ENCODE measurements at places on chromosomes 13 and 19. TPM values are rescaled to one million over a fixed set of nuclear protein-coding genes. Genes with fewer than 3 reads are reported as not detected.

The TNFRSF19 gene
- total RNA-seq, result 77.5 TPM

GRCh38 chr19:55418185-55418584 lies 10.6 kb upstream of the UBE2S start:
- H3K36me3 ChIP-seq, result no peaks in the 10 kb centered on the region
- no peak overlapping the region for H3K4me3 ChIP-seq
- peaks cover 3% of the 10 kb centered on the region for H3K27me3 ChIP-seq
- H3K4me1 ChIP-seq, result no peaks in the 10 kb centered on the region
- peak; percentile 96 for DNase-seq

GRCh38 chr19:17125062-17125727 lies 49.6 kb downstream of the MYO9B start:
- H3K27me3 ChIP-seq, result no peaks in the 10 kb centered on the region
- peaks cover 28% of the 10 kb centered on the region for H3K4me1 ChIP-seq
- peaks cover 18% of the 10 kb centered on the region for H3K36me3 ChIP-seq
- no peak overlapping the region for H3K4me3 ChIP-seq

DNA sequence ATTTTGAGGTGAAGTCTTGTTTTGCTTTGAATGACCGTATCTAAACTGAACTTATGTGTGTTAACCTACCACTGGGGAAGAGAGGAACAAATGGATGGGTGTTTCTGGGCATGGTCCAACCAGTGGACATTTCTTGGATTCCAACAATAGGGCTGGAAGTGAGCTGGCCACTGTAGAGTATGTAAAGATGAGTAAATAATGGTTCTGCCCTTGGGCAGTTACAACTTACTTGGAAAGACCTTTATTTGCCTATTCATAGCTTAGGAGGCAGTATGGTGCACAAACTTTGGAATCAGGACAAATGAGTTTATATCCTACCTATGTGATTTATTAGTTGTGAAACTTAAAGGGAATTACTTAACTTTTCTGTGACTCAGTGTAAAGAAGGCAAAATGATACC lies 429.5 kb downstream of the HS6ST3 start:
- no peaks in the 10 kb centered on the region for H3K36me3 ChIP-seq
- H3K4me1 ChIP-seq, result no peaks in the 10 kb centered on the region
- no peak overlapping the region for H3K27ac ChIP-seq

- no peaks in the 10 kb centered on the region for H3K4me1 ChIP-seq
- no peak overlapping the region for H3K4me3 ChIP-seq
- DNase-seq, result peak; percentile 77
- H3K27ac ChIP-seq, result no peak overlapping the region
- no peaks in the 10 kb centered on the region for H3K27me3 ChIP-seq
Measured at GRCh38 chr19:16021796-16022195, 54.5 kb upstream of the TPM4 start.

GRCh38 chr19:10135551-10136334 lies 16.0 kb upstream of the EIF3G start:
- no peaks in the 10 kb centered on the region for H3K27me3 ChIP-seq
- peaks cover 11% of the 10 kb centered on the region for H3K4me1 ChIP-seq

- no peaks in the 10 kb centered on the region for H3K36me3 ChIP-seq
- H3K27me3 ChIP-seq, result no peaks in the 10 kb centered on the region
- H3K4me1 ChIP-seq, result no peaks in the 10 kb centered on the region
- no peak overlapping the region for H3K4me3 ChIP-seq
Measured at GRCh38 chr13:103289681-103290080, 223.5 kb upstream of the SLC10A2 start.

- H3K4me3 ChIP-seq, result no peak overlapping the region
- H3K27me3 ChIP-seq, result no peaks in the 10 kb centered on the region
- DNase-seq, result no peak
- no peaks in the 10 kb centered on the region for H3K36me3 ChIP-seq
Measured at GRCh38 chr13:22082437-22083100, 411.7 kb downstream of the FGF9 start.

The TPTE2 gene
- total RNA-seq, result not detected

The CCDC169 gene
- total RNA-seq, result 3.8 TPM

DNA sequence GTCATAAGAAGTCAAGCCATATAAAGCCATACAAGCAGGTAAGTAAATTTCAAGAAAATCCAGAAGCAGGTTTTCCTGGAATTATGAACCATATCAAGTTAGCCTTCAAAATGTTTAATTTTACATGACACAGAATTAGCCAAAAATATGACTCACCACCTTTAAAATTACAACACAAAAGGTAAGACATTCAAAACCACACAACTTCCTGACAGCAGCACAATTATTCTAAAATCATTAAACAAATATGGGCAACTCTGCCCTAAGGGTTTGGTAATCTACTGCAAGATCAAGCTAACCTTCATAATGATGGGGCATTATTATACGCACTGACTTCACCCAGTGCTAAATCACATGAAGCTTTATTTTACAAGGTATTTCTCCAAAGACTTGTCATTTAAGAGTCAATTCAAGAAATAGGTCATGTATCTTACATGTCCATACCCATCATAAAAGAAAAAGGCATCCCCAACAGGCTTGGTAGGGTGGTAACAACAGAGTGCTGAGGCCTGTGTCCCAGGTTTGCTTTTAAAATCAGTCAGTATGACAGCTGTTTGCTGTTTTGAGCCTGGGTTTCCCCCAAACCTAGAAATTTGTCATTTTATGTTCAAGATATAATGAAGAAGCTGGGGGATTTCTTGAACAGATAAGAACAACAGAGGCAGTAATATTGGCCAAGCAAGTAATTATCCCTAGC lies 15.2 kb downstream of the RCBTB1 start:
- no peaks in the 10 kb centered on the region for H3K4me1 ChIP-seq
- peaks cover 4% of the 10 kb centered on the region for H3K36me3 ChIP-seq
- H3K27me3 ChIP-seq, result no peaks in the 10 kb centered on the region
- DNase-seq, result no peak

- H3K27me3 ChIP-seq, result no peaks in the 10 kb centered on the region
- H3K36me3 ChIP-seq, result peaks cover 63% of the 10 kb centered on the region
- peak; percentile 89 for DNase-seq
- H3K27ac ChIP-seq, result no peak overlapping the region
Measured at GRCh38 chr19:19053508-19054314, 10.1 kb upstream of the SLC25A42 start.

The NFKBIB gene
- total RNA-seq, result 12.7 TPM

The CEBPA gene
- 5.0 TPM for total RNA-seq

GRCh38 chr19:39479916-39480315 lies 722 bp upstream of the TIMM50 start:
- H3K27ac ChIP-seq, result peak overlapping the region; percentile 92
- DNase-seq, result no peak

The KLHL1 gene
- not detected for total RNA-seq

- H3K4me1 ChIP-seq, result peaks cover 39% of the 10 kb centered on the region
- DNase-seq, result no peak
- H3K27me3 ChIP-seq, result no peaks in the 10 kb centered on the region
- peak overlapping the region; percentile 74 for H3K4me3 ChIP-seq
- peak overlapping the region; percentile 61 for H3K27ac ChIP-seq
Measured at GRCh38 chr13:21074546-21074945, 13.2 kb upstream of the LATS2 start.

The C19orf38 gene
- under 0.01 TPM for total RNA-seq

- no peak overlapping the region for H3K4me3 ChIP-seq
- H3K36me3 ChIP-seq, result peaks cover 39% of the 10 kb centered on the region
- H3K4me1 ChIP-seq, result peaks cover 7% of the 10 kb centered on the region
- no peak overlapping the region for H3K27ac ChIP-seq
- no peaks in the 10 kb centered on the region for H3K27me3 ChIP-seq
- no peak for DNase-seq
Measured at GRCh38 chr19:40705950-40706619, 10.6 kb downstream of the COQ8B start.

- no peaks in the 10 kb centered on the region for H3K36me3 ChIP-seq
- H3K4me3 ChIP-seq, result no peak overlapping the region
- H3K27ac ChIP-seq, result no peak overlapping the region
Measured at GRCh38 chr13:31204592-31204991, 4.8 kb downstream of the B3GLCT start.

The ZNF837 gene
- total RNA-seq, result 4.4 TPM

GRCh38 chr13:92491839-92492238 lies 734.8 kb upstream of the GPC6 start:
- H3K27ac ChIP-seq, result no peak overlapping the region
- no peaks in the 10 kb centered on the region for H3K27me3 ChIP-seq
- no peaks in the 10 kb centered on the region for H3K4me1 ChIP-seq
- H3K4me3 ChIP-seq, result no peak overlapping the region
- H3K36me3 ChIP-seq, result no peaks in the 10 kb centered on the region

DNA sequence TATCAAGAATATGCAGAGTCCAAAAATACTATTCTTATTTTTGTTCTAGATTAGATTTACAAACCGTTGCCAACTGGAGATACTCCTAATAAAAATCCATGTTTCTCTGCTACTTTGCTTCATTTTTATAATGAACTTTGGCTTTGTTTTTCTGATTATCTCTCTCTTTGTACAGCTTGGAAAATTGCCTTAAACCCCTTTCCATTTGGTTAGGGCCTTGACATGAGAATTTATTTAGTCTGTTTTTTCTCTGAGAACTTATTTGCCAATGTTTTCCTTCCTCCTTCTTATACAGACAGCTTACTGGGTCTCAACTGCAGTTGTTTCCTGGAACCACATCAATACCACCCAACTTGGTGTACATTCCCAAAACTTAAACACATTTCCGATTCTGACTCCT lies 555.4 kb downstream of the SLITRK6 start:
- H3K4me3 ChIP-seq, result no peak overlapping the region
- no peaks in the 10 kb centered on the region for H3K27me3 ChIP-seq
- H3K4me1 ChIP-seq, result no peaks in the 10 kb centered on the region
- no peak for DNase-seq
- H3K27ac ChIP-seq, result no peak overlapping the region

DNA sequence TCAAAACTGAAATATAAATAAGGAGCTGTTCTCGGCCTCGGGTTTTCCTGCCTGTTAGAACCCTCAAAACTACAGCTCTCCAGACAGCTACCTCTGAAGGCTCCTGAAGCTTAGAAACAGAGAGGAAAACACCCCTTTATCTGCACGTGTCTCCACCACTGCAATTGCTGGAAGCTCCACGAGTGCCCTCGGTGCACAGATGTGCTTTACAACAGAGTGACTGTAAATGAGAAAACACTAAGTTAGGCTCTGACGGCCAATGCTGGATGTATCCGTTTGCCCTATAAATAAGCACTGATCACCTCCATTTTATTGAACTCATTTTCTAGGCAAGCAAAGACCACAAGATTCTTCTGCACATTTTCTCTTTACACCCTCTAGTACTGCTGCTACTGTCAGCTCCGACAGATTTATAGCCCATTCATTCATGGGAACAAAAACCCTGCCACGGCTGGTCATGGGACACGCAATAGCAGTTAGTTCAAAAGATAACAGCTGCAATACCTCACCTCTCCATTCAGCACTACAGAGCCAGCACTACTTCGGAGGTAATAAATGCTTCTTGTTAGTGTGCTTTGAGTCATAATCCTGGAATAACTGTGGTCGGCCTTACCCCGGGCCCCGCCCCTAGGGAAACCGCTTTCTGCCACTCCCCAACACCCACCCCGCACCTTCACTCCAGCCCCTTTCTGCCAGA lies 241.1 kb upstream of the ZNF507 start:
- no peak for DNase-seq
- no peak overlapping the region for H3K27ac ChIP-seq
- no peak overlapping the region for H3K4me3 ChIP-seq
- H3K4me1 ChIP-seq, result no peaks in the 10 kb centered on the region

GRCh38 chr19:30873003-30873402 lies 476.2 kb downstream of the TSHZ3 start:
- H3K4me1 ChIP-seq, result no peaks in the 10 kb centered on the region
- H3K36me3 ChIP-seq, result no peaks in the 10 kb centered on the region
- no peak overlapping the region for H3K27ac ChIP-seq
- H3K27me3 ChIP-seq, result no peaks in the 10 kb centered on the region
- DNase-seq, result no peak

GRCh38 chr13:101262306-101262705 lies 154.0 kb downstream of the NALCN start:
- H3K36me3 ChIP-seq, result no peaks in the 10 kb centered on the region
- no peaks in the 10 kb centered on the region for H3K27me3 ChIP-seq
- no peak overlapping the region for H3K4me3 ChIP-seq
- no peak overlapping the region for H3K27ac ChIP-seq

GRCh38 chr19:41646589-41647204 lies 19.8 kb upstream of the CEACAM4 start:
- no peak overlapping the region for H3K4me3 ChIP-seq
- H3K4me1 ChIP-seq, result no peaks in the 10 kb centered on the region

The C1QTNF9B gene
- not detected for total RNA-seq

- DNase-seq, result peak; percentile 96
- peak overlapping the region; percentile 40 for H3K4me3 ChIP-seq
- peak overlapping the region; percentile 100 for H3K27ac ChIP-seq
- no peaks in the 10 kb centered on the region for H3K27me3 ChIP-seq
Measured at GRCh38 chr19:15252398-15253018, 20.3 kb upstream of the EPHX3 start.

The TUBA3C gene
- total RNA-seq, result not detected

GRCh38 chr13:113884821-113885220 lies 20.9 kb upstream of the GAS6 start:
- peak; percentile 42 for DNase-seq
- peaks cover 27% of the 10 kb centered on the region for H3K4me1 ChIP-seq

DNA sequence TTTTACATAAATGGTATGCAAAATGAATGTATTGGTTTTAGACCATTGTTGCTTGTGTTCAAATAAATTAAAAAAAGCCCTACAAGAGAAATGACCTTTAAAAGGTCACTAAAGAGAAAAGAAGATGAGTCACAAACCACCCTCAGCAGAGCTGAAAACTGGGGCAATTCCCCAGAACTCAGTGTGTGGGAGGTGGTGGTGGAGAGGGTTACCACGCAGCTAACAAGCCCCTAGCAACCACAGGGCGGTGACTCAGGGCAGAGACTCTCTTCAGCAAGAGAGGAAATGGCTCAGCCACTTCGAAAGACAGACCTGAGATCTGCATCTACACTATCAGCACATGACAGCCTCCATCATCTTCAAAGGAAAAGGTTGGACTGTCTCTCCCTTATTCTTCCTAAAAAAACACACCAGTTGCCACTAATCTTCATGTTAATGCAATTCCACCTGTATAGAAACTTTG lies 29.4 kb upstream of the NDFIP2 start:
- peak overlapping the region; percentile 93 for H3K27ac ChIP-seq
- DNase-seq, result peak; percentile 90
- H3K4me1 ChIP-seq, result peaks cover 27% of the 10 kb centered on the region
- H3K36me3 ChIP-seq, result no peaks in the 10 kb centered on the region
- H3K27me3 ChIP-seq, result no peaks in the 10 kb centered on the region
- H3K4me3 ChIP-seq, result no peak overlapping the region

DNA sequence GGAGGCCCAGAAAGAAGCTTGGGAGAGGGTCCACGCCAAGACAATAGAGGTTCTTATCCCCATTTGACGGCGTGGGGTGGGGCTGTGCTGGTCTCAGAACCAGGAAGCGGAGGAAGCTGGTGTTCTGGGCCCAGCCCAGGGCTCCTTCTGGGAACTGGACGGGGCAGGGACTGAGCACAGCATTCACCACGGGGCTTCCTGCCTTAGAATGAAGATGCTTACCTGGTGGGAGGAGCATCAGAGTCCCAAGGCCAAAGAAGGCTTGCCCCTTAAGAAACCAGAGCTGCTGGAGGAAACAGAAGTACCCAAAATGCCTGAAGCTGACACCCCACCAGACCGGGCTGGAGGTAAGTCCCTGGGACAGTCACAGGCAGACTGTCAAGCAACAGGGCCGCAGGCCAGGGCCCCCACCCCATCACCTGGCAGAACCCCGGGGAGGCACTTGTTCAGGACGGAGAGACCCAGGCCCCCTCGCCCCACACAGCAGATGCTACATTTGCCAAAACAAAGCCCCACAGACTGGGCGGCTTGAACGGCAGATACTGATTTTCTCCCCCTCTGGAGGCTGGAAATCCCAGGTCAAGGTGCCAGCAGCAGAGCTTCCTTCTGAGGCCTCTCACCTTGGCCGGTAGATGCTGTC lies 17.8 kb upstream of the IGLON5 start:
- no peaks in the 10 kb centered on the region for H3K4me1 ChIP-seq
- no peak overlapping the region for H3K27ac ChIP-seq
- peaks cover 5% of the 10 kb centered on the region for H3K27me3 ChIP-seq
- no peak overlapping the region for H3K4me3 ChIP-seq
- DNase-seq, result peak; percentile 61

- no peaks in the 10 kb centered on the region for H3K4me1 ChIP-seq
- no peaks in the 10 kb centered on the region for H3K36me3 ChIP-seq
- H3K4me3 ChIP-seq, result no peak overlapping the region
Measured at GRCh38 chr19:29596885-29597525, 9.1 kb upstream of the POP4 start.
